Stomach (tissue), 19 donors: ENCODE measurements at places on chromosomes 7 and 10. TPM values are rescaled to one million over a fixed set of nuclear protein-coding genes. Genes with fewer than 3 reads are reported as not detected.

DNA sequence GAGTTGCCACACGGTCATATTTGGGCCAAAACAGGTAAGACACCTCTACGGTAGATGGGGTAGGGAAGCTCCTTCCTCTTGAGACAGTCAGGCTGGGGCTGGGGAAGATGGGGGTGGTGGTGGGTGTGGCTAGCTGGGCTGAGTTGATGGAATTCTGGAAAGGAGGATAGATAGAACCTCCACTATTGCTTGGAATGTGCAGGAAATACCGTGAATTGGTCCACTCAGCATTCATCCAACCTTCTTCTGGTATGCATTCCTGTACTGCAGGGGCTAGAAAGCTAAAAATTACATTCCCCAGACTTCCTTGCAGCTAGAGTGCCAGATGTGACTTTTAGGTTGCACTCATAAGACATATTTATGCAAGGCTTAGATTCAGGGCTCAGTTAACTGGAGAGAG lies 24.8 kb downstream of the TLX1 start:
- H3K4me3 ChIP-seq: no peak overlapping the region
- H3K36me3 ChIP-seq: no peaks in the 10 kb centered on the region
- H3K27me3 ChIP-seq: peaks cover 92% of the 10 kb centered on the region
- H3K27ac ChIP-seq: no peak overlapping the region
- no peak for DNase-seq

DNA sequence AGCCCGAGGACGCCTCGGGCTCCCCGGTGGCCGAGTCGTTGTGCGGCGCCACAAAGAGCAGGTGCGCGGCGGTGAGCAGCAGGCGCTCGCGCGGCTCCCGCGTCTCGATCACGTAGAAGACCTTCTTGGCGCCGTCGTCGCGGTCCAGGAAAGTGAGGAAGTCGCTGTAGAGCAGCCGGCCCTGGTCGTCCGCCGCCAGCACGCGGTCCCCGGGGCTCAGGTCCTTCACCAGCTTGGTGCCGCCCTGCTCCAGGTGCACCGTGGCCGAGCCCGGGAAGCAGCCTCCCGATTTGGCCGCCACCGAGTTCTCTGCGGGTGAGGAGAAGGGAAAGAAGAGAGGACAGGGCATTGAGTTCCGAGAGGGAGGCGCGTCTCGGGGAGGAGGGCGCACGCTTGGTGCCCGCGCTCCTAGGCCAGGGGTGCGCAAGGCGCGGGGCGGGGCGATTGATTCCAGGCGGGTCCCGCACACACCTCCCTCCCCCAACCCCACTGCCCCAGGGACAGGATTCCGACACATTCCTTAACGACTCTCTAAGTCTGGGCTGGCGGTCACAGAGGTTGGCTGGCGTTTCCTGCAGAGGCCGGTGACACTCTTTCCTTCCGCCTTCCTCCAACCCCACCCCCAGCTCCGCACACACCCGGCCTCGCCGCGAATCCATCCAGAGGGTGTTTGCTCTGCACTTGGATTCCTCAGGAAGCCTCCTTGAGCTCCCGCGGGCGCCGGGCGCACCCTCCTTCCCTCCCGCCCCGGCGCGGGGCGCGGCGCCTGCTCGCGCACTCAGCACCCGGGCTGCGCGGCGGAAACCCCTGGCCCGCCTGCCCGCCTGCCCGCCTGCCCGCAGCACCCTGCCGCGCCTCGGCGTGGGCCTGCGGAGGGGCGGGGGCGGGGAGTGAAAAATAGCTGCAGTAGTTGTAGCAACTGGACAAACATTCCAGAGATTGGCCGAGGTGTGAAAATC lies 8.6 kb downstream of the SHH start:
- peak overlapping the region; percentile 46 for H3K4me3 ChIP-seq
- peak overlapping the region; percentile 20 for H3K27ac ChIP-seq
- peaks cover 19% of the 10 kb centered on the region for H3K27me3 ChIP-seq
- no peaks in the 10 kb centered on the region for H3K36me3 ChIP-seq
- peak; percentile 78 for DNase-seq
- peaks cover 46% of the 10 kb centered on the region for H3K4me1 ChIP-seq

DNA sequence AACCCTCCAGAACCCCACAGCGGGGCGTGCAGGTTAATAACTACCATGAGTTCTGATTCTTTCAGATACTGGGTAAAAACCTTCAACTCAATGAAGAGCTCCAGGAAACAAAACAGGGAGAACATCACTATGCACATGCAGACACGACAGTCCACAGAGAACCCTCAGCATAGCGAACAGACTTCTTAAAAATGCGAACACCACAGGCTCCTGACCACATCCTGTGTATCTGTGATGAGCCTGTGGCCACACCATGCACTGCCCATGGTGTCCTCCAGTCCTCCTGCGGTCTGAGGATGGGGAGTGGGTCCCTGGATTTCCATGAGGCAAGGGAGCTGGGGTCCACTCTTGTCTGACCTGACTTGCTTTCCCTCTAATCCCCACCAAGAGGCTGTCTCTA lies 107.2 kb downstream of the COBL start:
- H3K4me1 ChIP-seq: no peaks in the 10 kb centered on the region
- no peaks in the 10 kb centered on the region for H3K27me3 ChIP-seq
- H3K27ac ChIP-seq: no peak overlapping the region
- no peak for DNase-seq

DNA sequence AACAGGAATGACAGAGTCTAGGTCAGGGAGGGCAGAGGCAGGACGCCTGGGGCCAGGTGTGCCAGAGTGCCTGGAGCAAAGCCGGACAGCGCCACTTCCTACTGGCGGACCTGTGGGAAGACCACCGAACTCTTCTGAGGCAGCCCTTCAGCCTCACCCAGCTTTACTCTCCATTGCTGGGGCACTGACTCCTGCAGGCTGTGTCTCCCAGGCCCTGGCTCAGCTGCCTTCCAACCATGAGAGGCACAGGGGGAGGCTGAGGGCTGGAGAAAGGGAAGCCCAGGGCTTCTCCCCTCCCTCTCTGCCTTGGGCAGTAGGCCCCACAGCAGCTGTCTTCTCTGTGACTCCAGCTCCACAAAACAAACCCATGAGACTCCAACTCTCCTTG lies 139.6 kb upstream of the UNC5B start:
- no peak overlapping the region for H3K27ac ChIP-seq
- H3K36me3 ChIP-seq: no peaks in the 10 kb centered on the region
- no peaks in the 10 kb centered on the region for H3K27me3 ChIP-seq
- H3K4me1 ChIP-seq: peaks cover 12% of the 10 kb centered on the region

DNA sequence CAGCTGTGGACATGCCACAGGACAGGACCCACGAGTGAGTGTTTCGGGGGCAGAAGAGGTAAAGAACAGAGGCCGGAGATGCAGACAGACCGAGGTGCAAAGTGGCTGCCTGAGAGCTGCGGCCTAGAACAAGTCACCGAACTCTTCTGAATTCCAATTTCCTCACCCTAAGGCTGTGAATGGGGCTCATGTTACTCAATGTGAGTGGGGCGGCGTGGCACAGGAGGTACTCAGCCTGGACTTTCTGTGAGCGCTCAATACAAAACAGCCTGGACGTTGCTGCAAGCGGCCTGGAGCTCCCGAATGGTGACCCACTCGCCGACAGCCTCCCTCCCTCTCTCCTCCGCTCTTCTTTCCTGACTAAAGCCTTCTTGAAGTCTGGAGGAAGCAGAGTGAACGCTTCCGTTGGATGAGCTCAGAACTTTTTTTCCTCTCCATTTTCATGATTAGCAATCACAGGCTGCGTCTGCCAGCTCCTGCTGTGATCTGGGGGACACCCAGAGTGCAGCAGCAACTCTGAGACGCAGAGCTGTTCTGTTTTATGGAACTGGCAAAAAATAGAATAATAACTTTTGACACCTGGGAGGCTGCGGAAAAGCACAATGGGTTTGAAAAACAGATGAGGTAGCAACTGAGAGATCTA lies 108.5 kb downstream of the PTPRN2 start:
- H3K4me1 ChIP-seq: no peaks in the 10 kb centered on the region
- no peaks in the 10 kb centered on the region for H3K36me3 ChIP-seq
- H3K27me3 ChIP-seq: no peaks in the 10 kb centered on the region
- no peak for DNase-seq
- H3K4me3 ChIP-seq: no peak overlapping the region
- no peak overlapping the region for H3K27ac ChIP-seq

DNA sequence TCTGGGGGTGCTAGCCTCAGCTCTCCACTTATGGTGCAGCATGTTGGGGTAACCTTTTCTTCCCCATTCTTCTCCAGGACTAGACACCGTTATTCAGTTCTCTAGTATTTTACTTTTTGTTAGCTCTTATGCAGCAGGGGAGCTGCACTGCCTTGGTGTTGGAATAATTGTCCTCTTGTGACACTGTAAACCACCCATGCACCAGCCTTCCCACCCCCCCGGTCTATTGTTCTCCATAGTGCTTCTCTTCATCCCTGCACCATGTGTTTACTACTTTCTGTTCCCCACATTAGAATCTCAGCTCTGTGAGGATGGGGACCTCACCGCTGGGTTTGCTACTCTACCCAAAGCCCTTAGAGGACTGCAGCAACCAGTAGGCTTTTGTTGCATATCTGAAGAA lies 230.7 kb downstream of the RPS24 start:
- no peaks in the 10 kb centered on the region for H3K27me3 ChIP-seq
- H3K4me1 ChIP-seq: no peaks in the 10 kb centered on the region
- no peaks in the 10 kb centered on the region for H3K36me3 ChIP-seq
- DNase-seq: no peak
- no peak overlapping the region for H3K27ac ChIP-seq

GRCh38 chr7:84589012-84589411 lies 394.4 kb upstream of the SEMA3A start:
- H3K4me1 ChIP-seq: no peaks in the 10 kb centered on the region
- no peak for DNase-seq
- no peak overlapping the region for H3K27ac ChIP-seq
- H3K27me3 ChIP-seq: no peaks in the 10 kb centered on the region

DNA sequence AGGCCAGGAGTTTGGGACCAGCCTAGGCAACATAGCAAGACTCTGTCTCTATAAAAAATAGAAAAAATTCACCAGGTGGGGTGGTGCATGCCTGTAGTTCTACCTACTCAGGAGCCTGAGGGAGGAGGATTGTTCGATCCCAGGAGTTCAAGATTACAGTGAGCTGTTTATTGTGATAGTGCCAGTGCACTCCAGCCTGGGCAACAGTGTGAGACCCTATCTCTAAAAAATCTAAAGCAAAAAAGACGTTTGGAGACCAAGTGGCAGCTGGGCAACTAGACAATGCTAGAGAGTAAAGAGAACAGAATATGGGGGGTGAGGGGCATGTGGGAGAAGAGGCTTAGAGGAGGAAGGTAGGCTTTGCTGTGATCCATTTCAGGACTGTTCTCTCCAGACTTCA lies 1.4 kb downstream of the PDSS1 start:
- no peak overlapping the region for H3K27ac ChIP-seq
- H3K27me3 ChIP-seq: no peaks in the 10 kb centered on the region
- H3K4me3 ChIP-seq: peak overlapping the region; percentile 97
- DNase-seq: no peak

GRCh38 chr7:66930341-66930740 lies 9.3 kb downstream of the TMEM248 start:
- H3K4me1 ChIP-seq: peaks cover 18% of the 10 kb centered on the region
- H3K4me3 ChIP-seq: no peak overlapping the region
- H3K27ac ChIP-seq: no peak overlapping the region
- no peak for DNase-seq

GRCh38 chr10:61397175-61397986 lies 55.8 kb downstream of the TMEM26 start:
- H3K4me1 ChIP-seq: peaks cover 24% of the 10 kb centered on the region
- H3K27ac ChIP-seq: peak overlapping the region; percentile 59
- no peaks in the 10 kb centered on the region for H3K27me3 ChIP-seq

- H3K4me3 ChIP-seq: no peak overlapping the region
- no peaks in the 10 kb centered on the region for H3K27me3 ChIP-seq
- no peaks in the 10 kb centered on the region for H3K36me3 ChIP-seq
- H3K4me1 ChIP-seq: peaks cover 19% of the 10 kb centered on the region
Observed at GRCh38 chr10:660970-661596, 28.4 kb downstream of the DIP2C start.

SFRP5 gene
- total RNA-seq: 0.45 TPM

OR2A7 gene
- 68.8 TPM for total RNA-seq

CCDC6 gene
- 13.9 TPM for total RNA-seq

EPC1 gene
- 61.0 TPM for total RNA-seq

EGFR gene
- total RNA-seq: 31.7 TPM
